ENCODE measurements at places on chromosomes 7 and 10.

GRCh38 chr7:22386865-22387264, 29.9 kb upstream of the RAPGEF5 start:
- no peak for DNase-seq

DNA sequence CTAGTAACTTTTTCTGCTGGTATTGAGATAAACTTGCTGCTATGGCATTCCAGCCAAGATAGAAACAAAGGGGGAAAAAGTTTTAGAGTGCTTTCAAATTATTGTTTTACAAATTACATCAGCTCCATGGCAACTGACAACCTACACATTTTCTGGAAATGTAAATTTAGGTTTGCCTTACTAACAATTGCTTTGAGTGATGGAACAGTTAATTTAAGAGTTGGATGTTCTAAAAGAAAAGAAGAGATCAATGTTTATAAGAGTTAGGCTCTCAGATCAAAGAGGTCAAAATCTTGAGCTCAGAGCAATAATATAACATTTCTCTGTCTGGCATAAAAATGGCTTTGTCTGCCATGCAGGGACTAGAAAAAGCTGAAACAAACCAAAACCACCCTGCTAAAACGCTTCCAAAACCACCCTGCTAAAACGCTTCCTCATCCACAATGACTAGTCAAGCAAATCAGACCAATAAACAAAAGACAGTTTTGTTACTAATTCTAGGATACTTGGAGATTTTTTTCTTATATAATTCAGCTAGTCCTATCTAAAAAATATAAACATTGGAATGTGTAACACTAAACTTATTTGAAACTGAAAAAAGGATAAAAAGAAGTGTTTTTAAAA, 32.3 kb downstream of the ORC5 start:
- no peak for DNase-seq

GRCh38 chr7:4868493-4868892, 6.7 kb upstream of the PAPOLB start:
- no peak for DNase-seq

- peak; percentile 19 for DNase-seq
These were observed 165.8 kb upstream of the PRSS1 start for GRCh38 chr7:142583446-142583845.

GRCh38 chr7:668139-668931, 58.2 kb upstream of the DNAAF5 start:
- DNase-seq = no peak

GRCh38 chr7:24732646-24733413, 24.4 kb downstream of the GSDME start:
- no peak for DNase-seq

- DNase-seq = peak; percentile 58
These were observed 31.3 kb upstream of the SMC3 start for GRCh38 chr10:110535958-110536891.

GRCh38 chr10:91593366-91593765, 39.5 kb downstream of the PPP1R3C start:
- DNase-seq = no peak

- DNase-seq = no peak
These were observed 136.9 kb downstream of the KCNMA1 start for GRCh38 chr10:77500754-77501151.

DNA sequence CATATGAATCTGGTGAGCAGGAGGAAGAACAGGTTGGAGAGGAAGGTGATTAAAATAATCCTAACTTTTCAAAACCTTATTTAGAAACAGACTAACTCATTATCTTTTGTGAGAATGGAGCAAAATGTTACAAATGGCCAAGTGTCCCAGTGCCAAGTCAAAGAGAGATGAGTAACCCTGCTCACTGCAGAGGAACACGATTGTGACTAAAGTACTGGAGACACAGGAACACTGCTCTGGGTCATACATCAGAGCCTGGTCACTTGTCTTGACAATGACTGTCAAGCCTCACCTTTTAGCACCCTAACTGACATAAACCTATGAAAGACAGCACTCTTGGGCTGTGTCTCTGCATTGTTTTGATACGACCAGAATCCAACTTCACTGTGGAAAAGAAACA, 108.8 kb downstream of the SGMS1 start:
- no peak for DNase-seq

DNA sequence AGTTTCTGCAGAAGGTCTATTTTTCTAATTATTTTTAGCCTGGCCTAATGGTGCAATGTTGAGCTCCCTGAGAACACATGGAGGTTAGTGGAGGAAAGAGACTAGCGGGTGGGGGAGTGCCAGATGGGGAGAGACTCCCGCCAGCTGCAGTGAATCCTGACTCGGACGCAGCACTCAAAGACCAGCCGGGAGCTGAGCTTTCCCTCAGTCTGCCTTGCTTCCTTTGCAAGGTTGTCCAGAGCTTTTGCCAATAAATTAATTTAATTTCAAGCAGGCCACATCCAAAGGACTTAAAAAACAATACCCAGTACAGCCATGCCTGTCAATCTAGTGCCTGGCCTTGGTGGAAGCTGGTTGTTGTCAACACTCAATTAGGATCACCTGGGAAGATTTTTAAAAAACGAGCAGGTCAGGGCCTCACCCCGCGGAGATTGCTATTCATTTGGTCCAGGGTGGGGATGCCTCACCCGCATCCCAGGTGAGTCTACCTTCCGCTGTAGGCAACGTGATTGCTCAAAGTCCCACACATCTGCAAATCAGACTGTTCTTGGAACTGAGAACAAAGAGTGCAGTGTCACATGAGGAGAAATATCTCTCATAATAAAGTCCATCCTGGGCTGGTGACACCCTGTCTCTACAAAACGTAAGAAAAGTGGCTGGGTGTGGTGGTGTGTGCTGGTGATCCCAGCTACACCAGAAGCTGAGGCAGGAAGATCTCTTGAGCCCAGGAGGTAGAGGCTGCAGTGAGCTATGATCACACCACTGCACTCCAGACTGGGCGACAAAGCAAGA, 4.0 kb downstream of the CLRN3 start:
- DNase-seq = no peak

- peak; percentile 25 for DNase-seq
These were observed 36.0 kb downstream of the KCNH2 start for GRCh38 chr7:150942001-150942590.

DNA sequence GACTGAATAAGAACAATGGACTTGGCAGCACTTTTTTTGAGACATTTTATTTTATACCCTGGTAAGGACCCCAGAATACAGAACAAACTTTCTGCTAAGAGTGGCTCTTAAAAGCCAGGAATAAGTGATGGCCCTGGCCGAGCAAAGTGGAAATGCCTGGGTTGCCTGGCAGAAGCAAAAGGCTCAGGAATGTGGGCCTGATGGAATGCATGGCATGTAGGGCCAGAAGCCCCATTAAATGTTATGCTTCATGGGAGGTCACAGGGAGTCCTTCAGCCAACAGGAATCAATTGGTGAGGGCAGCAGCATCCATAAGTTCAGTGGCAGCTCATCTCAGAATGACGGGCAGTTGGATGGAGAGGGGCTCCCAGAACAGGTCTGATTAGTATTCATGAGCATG, 301.5 kb upstream of the CACNA2D1 start:
- DNase-seq = no peak

DNA sequence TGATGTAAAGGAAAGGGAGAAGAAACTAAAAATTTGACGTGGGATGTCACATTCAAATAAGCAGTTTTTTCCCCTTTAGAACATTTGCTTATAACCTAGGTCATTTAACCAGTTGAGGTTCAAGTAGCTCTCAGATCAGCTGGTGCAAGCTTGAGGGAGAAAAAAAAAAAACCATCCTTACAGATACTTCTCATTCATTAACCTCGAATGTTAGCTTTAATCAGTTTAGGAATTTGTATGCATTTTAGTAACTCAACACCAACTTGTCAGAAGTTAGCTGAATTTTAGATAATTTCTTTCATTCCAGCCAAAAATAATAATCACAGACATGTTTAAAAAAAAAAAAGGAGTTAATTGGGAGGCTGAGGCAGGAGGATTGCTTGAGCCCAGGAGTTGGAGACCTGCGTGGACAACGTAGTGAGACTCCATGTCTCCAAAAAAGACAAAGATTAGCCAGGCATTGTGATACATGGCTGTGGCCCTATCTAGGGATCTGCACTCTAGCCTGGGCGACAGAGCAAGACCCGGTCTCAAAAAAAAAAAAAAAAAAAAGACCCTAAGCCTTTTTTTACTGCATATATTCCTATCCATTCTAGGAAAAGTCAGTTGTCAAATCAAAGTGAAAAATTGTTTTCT, 46.2 kb downstream of the BMPR1A start:
- DNase-seq = no peak

GRCh38 chr7:64849250-64849923, 53.7 kb upstream of the ZNF273 start:
- DNase-seq = no peak

- DNase-seq = no peak
These were observed 154.0 kb downstream of the CCDC3 start for GRCh38 chr10:12847361-12847975.

DNA sequence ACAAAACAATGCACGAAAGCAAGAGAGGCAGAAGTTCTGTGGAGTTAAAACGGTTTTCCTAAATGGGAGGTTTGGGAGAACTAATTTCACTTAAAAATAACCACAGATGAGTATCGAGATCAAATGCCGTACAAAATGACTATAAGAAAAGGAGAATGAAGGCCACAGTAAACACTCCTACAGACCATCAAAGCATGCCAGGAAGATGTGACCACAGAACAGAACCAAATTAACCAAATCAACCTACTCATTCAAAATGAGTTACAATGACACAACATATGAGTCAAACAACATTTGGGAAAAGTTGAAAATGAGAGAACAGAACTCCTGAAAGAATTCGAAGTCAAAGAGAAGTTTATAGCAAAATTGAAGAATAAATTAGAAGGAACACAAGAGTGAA, 24.3 kb upstream of the DOCK1 start:
- no peak for DNase-seq

- no peak for DNase-seq
These were observed 2.1 kb downstream of the COL13A1 start for GRCh38 chr10:69803809-69804208.

DNA sequence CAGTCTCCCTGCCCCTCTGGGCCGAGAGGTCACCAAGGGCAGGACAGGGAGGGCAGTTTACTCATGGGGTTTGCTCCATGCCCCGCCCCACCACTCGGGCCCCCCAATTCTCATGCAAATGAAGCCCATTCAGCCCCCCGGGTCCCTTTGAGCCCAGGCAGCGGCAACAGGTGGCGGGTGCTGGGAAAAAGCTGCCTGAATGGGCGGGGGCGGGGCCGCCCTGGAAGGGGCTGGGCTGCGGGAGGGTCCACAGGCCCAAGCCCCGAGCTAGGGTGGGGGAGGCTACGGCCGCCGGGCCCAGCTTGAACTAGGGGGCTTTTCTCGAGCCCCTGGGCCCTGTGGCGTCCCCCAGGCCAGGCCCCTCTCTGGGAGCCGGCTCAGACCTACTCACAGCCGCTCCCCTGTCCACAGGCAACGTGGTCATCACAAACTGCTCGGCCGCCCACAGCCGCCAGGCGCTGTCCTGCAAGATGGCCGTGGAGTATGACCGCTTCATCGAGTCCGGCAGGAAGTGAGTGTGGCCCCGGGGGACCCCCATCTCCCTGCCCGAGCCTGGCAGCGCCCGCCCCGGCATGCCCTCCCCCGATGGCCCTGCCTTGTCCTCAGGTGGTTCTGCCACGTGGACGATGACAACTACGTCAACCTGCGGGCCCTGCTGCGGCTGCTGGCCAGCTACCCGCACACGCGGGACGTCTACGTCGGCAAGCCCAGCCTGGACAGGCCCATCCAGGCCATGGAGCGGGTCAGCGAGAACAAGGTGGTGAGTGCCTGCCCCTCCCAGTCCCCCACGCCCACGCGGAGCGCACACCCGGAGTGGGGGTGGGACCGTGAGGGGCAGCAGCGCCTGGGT, 5.5 kb downstream of the LFNG start:
- DNase-seq = no peak

DNA sequence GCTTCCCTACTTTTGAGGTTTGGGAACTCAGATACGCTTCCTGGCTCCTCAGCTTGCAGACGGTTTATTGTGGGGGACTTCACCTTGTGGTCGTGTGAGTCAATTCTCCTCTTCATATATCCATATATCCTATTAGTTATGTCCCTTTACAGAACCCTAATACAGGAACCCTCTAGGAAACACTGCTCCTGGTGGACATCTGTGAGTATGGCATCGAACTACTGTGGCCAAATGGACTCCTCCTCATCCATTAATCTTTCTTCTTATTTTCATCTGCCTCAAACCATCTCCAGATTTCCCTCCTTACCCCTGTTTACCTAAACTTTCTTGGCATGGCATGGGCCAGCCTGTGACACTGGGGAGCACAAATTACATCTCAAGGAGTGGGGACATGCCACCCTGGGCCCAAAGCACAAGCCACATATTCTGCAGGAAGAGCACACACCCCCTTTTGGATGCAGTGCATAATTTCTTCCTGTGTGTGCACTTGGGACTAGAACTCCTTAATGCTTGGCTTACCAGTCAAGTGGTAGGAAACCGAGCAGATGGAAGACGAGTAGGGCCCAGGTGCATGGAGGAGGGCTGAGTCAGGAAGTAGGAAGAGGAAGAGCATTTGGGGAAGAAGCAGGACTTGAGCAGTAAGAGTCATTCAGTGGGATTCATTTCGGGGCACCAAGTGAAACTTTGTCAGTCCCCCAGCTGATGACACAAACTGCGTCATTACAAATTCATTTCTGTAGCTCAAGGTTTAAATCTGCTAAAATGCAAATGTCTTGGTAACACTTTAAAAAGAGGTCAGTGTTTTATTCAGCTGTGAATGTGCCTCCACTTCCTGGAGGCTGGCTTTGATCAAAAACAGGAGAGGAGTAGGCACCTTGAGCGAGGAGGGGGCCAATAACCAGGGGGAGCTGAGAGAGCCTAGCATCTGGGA, 80.8 kb upstream of the PLXNA4 start:
- DNase-seq = no peak

DNA sequence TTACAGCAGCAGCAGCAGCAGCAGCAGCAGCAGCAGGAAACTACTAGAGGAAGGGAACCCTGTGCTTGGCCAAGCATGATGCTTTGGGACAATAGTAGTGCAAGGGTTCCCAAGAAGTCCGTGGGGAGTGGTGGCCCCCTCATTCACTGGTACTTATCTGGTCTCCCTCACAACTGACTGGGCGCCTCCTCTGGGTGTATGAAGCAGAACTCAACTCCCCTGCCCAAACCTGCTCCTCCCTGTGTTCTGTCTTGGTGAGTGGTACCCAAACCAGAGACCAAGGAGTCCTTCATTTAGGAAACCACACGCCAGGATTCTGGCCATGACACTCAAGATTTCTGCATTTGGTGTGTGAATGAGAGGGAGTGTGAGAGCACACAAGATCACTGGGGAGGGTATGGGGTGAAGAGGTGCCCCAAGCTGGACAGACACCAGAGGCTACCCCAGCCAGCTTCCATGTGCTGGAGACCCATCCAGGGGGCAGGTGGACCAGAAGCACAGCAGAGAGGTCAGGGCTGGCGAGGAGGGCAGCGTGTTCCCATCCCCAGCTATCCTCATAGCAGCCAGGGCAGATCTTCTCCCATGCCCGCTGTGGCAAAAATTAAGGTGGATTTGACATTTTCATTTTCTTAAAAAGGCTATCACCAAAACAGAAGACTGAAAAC, 10.6 kb upstream of the ZNF777 start:
- no peak for DNase-seq

- no peak for DNase-seq
These were observed 27.2 kb downstream of the ANKRD16 start for GRCh38 chr10:5862360-5862961.

GRCh38 chr10:126969310-126969709, 64.1 kb downstream of the DOCK1 start:
- no peak for DNase-seq

All from activated CD4-positive, alpha-beta T cell treated with anti-CD3 and anti-CD28 coated beads for 24 hours (primary cell).